ENCODE measurements at places on chromosomes 5 and 9.

DNA sequence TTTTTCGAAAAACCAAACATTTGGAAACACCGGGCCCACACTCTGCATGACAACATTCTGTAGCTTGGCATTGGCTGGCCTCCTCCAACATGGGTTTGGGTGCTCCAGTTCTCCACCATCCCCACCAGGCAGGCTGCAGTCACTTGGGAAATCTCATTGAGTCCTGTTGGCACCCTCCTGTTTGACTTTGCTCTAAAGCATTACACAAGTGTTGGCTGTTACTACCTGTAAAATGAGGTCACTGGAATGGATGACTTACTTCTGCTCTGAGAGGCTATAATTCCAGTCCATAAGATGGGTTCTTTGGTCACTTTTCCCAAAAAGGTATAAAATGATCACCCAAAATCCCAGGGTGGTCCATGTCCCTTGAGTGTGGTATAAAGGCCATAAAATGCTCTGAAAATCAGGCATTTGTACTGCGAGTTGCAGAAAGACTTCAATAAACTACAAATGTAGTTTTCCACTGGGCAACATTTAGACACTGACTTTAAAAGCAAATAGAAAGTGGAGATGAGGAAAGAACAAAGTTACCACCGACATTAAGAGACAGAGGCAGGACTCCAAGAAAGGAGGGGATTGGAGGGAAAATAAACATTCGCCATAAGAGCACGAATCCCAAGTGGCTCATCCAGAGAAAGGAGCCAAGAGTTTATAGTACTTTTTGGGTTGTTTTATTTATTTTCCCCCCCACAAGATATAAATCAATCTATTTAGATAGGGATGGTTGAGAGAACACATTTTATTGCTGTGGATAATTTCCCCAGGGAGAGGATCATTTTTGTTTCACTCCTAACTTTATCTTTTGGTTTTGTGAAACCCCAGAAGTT, 295.1 kb downstream of the TLE1 start:
- DNase-seq: no peak

GRCh38 chr9:114349713-114350480, 20.2 kb downstream of the ORM2 start:
- no peak for DNase-seq

GRCh38 chr5:141651728-141652105, 499 bp upstream of the FCHSD1 start:
- no peak for DNase-seq

DNA sequence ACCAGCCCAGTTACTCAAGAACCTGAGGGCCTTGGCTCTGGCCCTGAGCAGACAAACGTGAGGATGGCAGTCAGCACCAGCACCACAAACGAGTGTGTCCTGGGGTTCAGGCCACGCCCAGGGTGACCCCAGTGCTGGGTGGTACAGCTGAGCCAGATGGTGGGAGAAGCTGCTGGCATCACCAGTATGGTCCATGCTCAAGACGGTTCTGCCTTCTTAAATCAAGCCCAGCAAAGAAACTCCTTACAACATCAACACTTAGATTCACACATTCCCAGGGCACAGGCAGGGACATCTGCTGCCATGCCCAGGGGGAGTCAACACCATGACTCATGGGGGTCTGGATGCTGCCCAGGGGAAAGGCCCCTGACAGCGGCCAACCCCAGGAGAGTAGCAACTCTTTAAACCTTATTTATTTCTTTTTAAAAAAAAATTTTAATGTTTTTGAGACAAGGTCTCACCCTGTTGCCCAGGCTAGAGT, 31.3 kb downstream of the IPPK start:
- DNase-seq: no peak

Measured in RPMI8226 (cell line).